ENCODE measurements at places on chromosomes 3 and 15. TPM values are rescaled to one million over a fixed set of nuclear protein-coding genes. Genes with fewer than 3 reads are reported as not detected.

DNA sequence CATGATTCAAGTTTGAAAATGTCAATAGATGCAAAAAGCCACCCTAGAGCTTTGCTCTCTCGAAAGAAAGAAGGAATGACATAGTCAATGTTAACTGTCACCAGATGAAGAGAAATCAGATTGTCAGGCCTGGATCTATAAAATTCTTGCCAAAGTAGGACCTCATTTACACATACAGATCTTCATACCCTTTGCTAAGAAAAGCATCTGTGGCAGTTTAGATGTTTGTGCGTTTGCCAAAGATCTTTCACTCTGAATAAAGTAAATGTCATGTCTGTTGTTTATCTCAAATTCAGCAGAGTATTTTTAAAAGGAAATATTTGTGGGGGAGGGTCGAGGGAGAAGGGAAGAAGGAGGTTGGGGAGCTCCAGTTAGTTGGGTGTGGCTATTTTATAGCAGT lies 119.4 kb downstream of the FEZF2 start:
- H3K36me3 ChIP-seq: no peaks in the 10 kb centered on the region
- no peak overlapping the region for H3K4me3 ChIP-seq
- no peaks in the 10 kb centered on the region for H3K27me3 ChIP-seq
- DNase-seq: no peak
- H3K4me1 ChIP-seq: no peaks in the 10 kb centered on the region

- no peaks in the 10 kb centered on the region for H3K27me3 ChIP-seq
- H3K4me3 ChIP-seq: no peak overlapping the region
- H3K4me1 ChIP-seq: peaks cover 30% of the 10 kb centered on the region
- no peaks in the 10 kb centered on the region for H3K36me3 ChIP-seq
Observed at GRCh38 chr15:74778599-74778970, 3.3 kb upstream of the CSK start.

- H3K36me3 ChIP-seq: no peaks in the 10 kb centered on the region
- no peak for DNase-seq
- H3K27ac ChIP-seq: no peak overlapping the region
- no peaks in the 10 kb centered on the region for H3K4me1 ChIP-seq
- H3K27me3 ChIP-seq: no peaks in the 10 kb centered on the region
Observed at GRCh38 chr3:184663756-184664155, 48.1 kb downstream of the MAGEF1 start.

PAQR9 gene
- total RNA-seq: 0.33 TPM

DNA sequence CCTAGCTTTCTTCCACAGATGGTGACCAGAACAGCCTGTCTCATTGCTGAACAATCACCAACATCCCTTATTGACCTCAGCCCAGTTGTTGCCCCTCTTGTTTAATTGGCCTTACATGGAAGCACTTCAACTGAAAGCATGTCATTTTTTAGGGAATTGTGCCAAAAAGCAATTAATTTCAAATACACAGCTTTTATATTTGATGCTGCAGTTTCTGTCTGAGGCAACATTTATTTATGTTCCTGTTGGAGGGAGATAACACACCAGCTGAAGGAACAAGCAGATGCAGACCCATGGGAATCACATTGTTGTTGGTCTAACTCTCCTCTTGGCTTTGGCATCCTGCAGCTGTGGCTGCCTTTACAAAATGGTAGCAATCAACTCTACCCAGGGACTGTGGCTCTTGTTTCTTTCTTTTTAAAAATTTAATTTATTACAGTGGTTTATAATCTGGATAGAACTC lies 498.1 kb upstream of the RGMA start:
- H3K27ac ChIP-seq: no peak overlapping the region
- H3K4me3 ChIP-seq: no peak overlapping the region
- DNase-seq: no peak
- no peaks in the 10 kb centered on the region for H3K36me3 ChIP-seq

DNA sequence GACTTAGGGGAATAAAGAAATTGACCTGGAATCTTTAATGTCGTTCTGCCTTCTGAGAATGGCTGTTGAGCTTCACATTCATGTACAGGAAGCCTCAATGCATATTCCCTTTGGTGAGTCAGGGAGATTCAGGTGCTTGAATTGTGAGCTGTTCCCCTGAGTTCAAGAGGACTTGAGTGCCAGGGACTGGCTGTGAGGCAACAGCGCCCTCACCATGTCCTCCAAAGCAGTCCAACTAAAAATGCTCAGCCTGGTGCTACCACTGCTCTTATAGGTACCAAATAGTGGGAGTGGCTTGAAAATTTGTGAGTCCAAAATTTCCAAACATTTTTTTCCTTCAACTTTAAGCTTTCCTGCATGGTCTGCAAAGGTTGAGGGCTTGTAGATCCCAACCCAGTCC lies 54.1 kb downstream of the LEO1 start:
- H3K36me3 ChIP-seq: no peaks in the 10 kb centered on the region
- no peak overlapping the region for H3K27ac ChIP-seq
- no peak for DNase-seq
- no peak overlapping the region for H3K4me3 ChIP-seq
- H3K27me3 ChIP-seq: no peaks in the 10 kb centered on the region

MRPL47 gene
- 5.3 TPM for total RNA-seq

AADAC gene
- total RNA-seq: 7.3 TPM

GRCh38 chr3:73461547-73461946 lies 163.2 kb downstream of the PDZRN3 start:
- peak; percentile 13 for DNase-seq
- no peak overlapping the region for H3K27ac ChIP-seq
- no peak overlapping the region for H3K4me3 ChIP-seq
- H3K36me3 ChIP-seq: no peaks in the 10 kb centered on the region
- H3K27me3 ChIP-seq: no peaks in the 10 kb centered on the region
- H3K4me1 ChIP-seq: no peaks in the 10 kb centered on the region

DNA sequence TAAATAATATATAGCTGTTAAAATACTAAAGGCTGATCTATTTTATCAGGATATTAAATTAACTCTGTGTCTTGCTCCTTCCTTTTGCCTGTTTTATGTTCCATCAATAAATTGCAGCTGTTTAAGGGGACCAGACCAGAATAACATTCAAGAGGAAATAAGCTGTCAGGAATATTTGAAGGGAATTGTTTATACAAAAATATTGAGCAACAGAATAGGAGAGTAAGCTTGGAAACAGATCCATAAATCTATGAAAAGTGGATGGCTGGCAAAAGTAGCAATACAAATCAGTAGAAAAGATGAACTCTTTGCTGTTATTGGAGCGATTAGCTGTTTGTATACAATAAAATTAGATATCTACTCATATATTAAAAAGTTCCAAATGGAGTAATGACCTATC lies 36.2 kb upstream of the PLSCR2 start:
- H3K27me3 ChIP-seq: no peaks in the 10 kb centered on the region
- no peak overlapping the region for H3K4me3 ChIP-seq
- no peak overlapping the region for H3K27ac ChIP-seq
- H3K36me3 ChIP-seq: no peaks in the 10 kb centered on the region
- no peak for DNase-seq

Measured in body of pancreas (tissue), 4 donors.